Kidney (tissue), 22 donors: ENCODE measurements at places on chromosomes 6 and 20. TPM values are rescaled to one million over a fixed set of nuclear protein-coding genes. Genes with fewer than 3 reads are reported as not detected.

Gene NNAT
- polyA plus RNA-seq: not detected

Gene CST7
- polyA plus RNA-seq: 1.4 TPM

Gene CCM2L
- 9.9 TPM for polyA plus RNA-seq

Gene ELOVL5
- polyA plus RNA-seq: 20.5 TPM

Gene NOTCH4
- polyA plus RNA-seq: 22.5 TPM

Gene LAMA5
- 94.0 TPM for polyA plus RNA-seq

Gene C6orf163
- polyA plus RNA-seq: 1.3 TPM

Gene ADGRG6
- polyA plus RNA-seq: 2.6 TPM

Gene MEP1A
- polyA plus RNA-seq: 0.13 TPM

Gene PTK6
- polyA plus RNA-seq: 0.26 TPM

Gene DLK2
- polyA plus RNA-seq: not detected

Gene CAGE1
- polyA plus RNA-seq: not detected

Gene TINAG
- 73.0 TPM for polyA plus RNA-seq

Gene FRK
- 5.9 TPM for polyA plus RNA-seq

Gene PRR18
- not detected for polyA plus RNA-seq
